ENCODE measurements at places on chromosomes 1 and 21.

DNA sequence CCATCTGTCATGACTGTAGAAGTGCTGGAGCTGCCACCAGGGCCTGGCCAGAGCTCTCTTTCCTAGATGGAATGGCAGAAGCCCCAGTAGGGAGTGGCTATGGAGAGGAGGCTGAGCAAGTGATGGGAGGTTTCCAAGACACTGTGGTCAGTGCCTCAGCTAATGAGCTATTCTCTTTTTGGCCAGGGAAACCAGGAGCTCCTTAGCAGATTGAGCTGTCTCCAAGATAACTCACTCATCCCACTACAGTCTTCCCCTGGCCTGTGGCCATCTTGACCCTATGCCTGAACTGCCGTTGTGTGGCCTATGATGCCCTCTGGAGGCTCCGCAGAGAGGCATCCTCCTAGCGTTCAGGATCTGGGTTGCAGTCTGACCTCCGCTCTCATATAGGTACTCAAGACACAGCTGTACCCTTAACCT lies 60.5 kb downstream of the ERI3 start:
- DNase-seq: no peak

DNA sequence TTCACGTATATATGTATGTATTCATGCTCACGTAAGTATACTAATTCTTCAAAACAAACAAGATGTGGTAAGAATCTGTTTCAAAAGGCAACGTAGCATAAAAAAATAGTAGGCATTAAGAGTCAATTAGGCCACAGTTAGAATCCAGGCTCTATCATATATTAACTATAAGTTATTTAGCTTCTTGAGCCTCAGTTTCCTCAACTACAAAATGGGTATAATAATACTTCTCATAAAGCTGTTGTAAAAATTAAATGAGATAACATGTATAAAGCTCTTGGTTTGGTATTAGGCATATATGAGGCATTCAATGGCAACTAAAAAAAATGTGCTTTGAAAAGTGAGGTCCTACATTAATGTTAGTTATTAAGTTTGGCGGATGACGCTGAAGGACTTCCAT lies 9.2 kb downstream of the B3GALNT2 start:
- no peak for DNase-seq

GRCh38 chr1:164754088-164754600 lies 195.2 kb downstream of the PBX1 start:
- DNase-seq: no peak

DNA sequence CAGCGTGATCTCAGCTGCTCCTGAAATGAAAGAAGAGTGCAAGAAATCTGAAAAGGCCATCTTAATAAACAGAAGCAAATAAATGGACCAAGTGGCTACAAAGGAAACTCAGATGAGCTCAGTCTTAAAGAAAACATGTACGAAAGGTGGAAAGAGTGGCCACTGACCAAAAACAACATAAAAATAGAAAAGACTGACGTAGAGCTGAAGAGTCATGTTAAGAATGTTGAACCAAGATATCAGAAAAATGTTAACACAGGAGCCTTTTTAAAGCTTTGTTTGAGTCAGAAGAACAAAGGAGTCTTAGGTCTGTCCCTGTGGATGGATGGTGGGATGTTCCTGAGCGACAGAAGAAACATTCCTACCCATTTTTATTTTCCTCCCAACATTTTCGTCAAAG lies 30.8 kb upstream of the ZNF648 start:
- no peak for DNase-seq

DNA sequence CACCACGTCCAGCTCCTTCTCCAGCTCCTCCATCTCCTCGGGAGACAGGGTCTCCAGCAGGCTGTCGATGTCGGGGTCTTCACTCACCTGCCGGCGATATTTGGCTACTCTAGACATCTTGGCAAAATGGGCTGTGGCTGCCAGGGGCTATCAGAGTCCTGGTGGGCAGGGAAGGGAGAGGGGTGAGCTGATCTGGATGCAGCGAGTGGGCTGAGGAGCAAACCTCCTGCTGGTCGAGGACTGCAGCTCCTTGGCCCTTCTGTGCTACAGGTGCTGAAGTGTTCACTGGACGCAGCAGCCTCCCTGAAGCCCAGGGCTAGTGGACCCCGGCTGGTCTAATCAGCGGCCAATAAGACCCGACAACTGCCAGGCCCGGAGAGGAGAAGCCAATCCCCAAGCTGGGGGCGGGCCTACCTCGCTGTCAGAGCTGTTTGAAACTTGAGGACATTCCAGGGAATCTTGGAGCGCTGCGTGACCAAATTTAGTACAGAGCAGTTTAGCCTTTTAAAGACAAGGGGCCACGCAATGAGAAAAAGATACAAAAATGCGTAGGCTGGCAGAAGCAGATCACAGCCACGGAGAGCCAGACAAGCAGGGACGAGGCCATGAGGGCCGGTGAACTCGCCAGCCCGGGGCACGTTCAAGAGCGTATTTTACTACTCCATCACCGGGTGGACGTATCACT lies at the start of gene LMOD1:
TSS of gene LMOD1 (minus strand) at position 325 of the 685 bp plus-strand sequence. CDS start at position 117, 208 bp downstream.
- DNase-seq: peak; percentile 35

- DNase-seq: no peak
Observed at GRCh38 chr1:24117722-24118409, 5.9 kb upstream of the MYOM3 start.

- DNase-seq: no peak
Observed at GRCh38 chr1:230242326-230242725, 175.3 kb downstream of the GALNT2 start.

- DNase-seq: no peak
Observed at GRCh38 chr1:169119405-169119804, 12.9 kb downstream of the ATP1B1 start.

- no peak for DNase-seq
Observed at GRCh38 chr21:18602711-18603110, 199.1 kb upstream of the TMPRSS15 start.

DNA sequence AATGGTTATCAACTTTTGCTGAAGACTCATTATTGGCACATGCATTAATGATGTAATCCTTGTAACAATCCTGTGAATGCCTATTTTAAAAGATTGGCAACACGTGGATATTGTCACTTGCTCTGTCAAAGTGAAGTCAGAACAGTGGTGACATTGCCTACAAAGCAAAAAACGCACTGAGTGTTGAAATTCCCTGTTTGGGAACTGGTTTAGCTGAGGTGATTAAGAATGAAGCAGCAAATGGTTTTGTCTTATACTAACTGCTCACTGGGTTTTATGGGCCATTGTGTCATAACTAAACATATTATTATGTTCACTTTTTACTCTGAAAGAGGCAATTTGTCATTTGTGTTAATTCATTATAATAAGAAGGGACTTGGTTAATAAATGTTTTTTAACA lies 11.3 kb downstream of the OR14A16 start:
- no peak for DNase-seq

DNA sequence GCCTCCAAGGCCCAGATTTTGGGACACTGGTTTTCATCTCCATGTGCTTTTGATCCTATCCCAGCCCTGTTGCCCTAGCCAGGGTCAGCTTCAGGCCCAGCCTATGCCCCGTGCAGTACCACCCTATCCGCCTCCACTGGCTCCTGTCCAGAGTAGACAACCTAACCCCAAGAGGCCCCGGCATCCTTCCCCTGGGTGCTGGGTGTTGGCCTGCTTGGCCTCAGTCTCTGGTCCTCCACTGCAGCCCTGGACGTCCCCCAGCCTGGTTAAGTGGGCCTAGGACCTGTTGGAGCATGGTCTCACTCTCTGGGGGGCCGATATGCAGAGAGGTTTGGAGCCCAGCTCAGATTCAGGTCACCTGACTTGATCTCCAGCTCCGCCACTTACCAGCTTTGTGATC lies 1.6 kb downstream of the CSF3R start:
- no peak for DNase-seq

DNA sequence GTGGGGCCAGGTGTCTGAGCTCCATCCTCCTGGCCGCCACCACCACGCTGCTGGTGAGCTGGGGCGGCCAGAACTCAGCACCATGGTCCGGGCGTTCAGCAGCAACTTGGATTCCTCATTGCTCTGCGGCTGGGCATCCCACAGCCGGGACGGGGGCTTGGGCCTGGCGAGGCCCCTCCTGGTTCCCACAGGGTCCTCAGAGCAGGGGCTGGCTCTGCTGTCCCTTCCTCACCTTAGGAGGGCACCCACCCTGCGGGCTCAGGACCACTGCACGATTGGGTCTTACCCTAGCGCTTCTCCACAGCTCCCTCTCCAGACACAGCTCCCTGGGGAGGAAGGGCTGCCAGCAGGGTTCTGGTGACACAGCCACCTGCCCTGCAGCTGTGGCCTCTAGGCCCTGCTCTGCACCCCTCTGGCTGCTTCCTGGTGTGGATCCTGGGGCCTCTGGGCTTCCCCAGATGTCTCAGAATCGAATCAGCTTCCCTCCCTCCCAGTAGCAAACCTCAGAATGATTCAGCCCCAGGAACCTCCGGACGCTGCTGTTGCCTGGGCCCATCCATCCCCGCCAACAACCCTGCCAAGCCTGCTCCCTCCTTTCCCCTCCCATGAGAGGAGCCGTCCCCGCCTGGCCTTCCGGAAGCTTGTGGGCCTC lies 25.0 kb downstream of the CRYAA start:
- DNase-seq: no peak
